Stimulated activated CD4-positive, alpha-beta T cell treated with anti-CD3 and anti-CD28 coated beads, TNF-alpha, amount 100 ng/mL, for 4 hours (primary cell): ENCODE measurements at places on chromosomes 1 and 21.

DNA sequence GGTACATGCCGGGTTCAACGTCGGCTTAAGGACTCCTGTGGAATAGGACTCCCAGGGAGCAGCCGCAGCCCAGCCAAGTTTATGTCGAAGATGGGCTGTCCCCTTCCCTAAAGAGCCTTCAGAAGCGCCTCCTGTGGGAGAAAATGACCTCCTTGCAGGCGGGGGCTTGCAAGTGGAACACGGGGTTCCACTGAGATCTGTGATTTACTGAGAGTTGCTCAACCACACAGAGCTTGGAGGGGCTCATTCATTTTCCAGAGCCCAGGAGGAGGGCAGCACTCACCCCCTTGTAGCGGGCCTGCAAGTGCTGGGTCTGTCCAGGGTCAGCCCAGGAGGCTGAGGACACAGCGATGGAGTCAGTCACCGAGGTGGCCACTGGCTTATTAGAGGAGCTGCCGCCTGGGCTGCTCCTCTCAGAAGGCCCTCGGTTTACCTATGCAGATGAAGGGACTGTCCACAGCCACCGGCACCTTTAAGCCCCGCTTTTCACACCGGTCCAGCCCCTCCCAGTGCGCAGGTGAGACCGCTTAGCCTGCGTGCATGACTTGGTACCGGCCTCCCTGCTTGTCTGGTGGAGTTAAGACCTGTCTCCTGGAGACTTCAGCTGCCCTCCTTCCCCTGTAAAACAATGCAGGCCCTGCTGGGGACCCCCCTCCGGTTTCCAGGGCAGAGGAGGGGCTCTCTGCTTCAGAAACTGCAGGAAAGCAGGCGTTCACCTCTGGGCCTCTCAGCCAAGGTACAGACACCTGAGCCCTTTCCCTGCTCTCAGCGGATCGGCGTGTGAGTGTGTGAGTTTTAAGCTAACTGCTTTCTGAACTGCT lies 57.5 kb downstream of the ATP5PO start:
- DNase-seq: no peak

- DNase-seq: no peak
These were observed 58.5 kb downstream of the TENT5C start for GRCh38 chr1:117664314-117664713.

GRCh38 chr1:84360316-84360715 lies 38.0 kb upstream of the DNASE2B start:
- no peak for DNase-seq

DNA sequence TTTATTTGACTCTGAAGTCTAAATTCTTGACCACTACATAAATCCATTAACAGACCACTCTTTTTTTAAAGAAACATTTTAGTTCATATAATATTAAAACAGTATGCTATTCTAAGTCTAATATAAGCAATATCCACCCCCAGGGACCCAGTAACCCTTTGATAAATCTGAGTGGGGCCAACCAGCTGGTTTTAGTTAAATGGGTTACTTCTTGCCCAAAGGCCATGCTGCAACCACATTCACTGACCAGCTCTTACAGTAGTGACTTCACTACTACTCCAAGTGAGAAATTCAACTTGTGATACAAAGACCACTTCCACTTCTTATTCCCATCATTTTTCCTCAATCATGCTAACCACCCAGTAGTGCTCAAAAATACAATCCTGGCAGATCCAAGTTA lies 20.5 kb downstream of the FUBP1 start:
- no peak for DNase-seq

- peak; percentile 12 for DNase-seq
These were observed 148.7 kb downstream of the ZZZ3 start for GRCh38 chr1:77533660-77534305.

GRCh38 chr1:216502528-216503162 lies 79.4 kb upstream of the USH2A start:
- no peak for DNase-seq

GRCh38 chr1:94552071-94552586 lies 10.6 kb upstream of the F3 start:
- no peak for DNase-seq

GRCh38 chr1:35080171-35080854 lies 1.1 kb downstream of the ZMYM1 start:
- DNase-seq: no peak

DNA sequence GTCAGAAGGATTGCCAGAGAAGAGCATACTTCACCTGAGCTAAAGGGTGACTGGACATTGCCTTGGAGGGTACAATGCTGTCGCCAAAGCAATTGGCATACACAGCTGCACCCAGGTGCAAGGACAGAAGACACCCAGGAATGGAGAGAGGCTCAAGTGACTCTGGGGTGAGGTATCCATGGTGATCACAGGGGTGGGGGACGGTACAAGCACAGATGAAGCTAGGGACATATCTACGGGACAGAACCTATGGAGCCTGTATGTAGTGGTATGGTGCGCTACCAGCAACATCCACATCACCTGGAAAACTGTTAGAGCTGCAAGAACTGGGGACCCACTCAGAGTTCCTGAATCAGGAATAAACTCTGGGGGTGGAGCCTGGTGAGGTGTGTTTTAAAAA lies 286.1 kb downstream of the PCP4 start:
- DNase-seq: no peak

DNA sequence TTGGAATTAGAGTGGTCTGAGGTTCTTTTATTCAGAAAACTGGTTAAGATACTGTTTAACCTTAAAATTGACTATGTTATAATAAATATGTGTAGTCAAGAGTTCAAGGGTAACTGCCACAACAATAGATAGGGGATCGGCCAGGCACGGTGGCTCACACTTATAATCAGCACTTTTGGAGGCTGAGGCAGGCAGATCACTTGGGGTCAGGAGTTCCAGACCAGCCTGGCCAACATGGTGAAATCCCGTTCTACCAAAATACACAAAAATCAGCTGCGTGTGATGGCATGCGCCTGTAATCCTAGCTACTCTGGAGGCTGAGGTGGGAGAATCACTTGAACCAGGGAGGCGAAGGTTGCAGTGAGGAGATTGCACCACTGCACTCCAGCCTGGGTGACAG lies 39.5 kb downstream of the PDC start:
- DNase-seq: no peak

DNA sequence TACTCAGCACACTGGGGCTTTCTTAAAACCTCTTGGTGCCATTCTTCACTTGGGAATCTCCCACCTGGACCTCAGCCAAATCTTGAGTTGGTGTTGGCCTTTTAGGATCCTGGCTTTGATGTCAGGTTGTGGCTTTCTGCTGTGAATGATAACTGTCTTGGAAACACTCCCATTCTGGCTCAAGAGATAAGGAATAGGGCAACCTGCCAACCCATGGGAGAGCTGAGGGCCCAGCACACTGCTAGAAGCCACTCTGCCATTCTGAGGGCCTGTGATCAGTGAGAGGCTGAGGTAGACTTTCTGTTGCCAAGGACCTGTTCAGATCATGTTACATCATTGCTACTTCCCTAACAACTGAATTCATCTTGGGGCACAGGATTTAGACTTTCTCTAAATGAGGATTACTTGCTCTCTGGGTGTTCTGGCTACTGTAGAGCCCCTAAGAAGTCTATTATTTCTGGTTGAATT lies 45.8 kb downstream of the TTC39A start:
- no peak for DNase-seq

GRCh38 chr1:100912019-100912418 lies 16.1 kb downstream of the SLC30A7 start:
- DNase-seq: no peak

DNA sequence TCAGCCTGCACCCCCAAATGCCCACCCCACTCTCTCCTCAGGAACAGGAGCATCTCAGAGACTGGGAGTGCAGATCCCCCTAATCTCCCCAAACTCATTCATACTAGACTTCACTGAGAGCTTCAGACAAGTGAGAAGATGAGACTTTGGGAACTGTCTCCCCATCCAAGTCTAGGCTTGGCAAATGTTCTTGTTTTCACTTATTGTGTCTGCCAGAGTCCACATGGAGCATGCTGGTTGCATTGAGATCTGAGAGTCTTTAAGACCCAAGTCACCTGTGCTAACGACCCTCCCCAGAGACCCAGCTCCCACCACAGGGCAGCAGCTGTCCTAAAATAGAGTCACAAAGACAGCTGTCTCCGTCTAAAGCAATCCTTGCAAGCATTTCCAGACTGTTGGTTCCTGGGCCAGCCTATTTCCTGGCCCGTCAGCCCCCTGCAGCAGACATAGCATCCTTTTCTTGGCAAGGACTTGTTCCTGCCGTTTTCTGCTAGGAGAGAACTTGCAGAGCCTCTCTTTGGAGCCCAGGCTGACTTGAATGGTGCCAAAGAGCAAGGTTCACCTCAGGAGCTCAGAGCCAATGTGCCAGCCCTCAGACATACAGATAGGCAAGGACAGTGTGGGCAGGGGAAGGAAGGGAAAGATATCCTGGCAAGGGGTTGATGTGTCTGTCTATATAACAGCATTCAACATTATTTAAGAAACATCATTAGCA lies 1.9 kb upstream of the CNTN2 start:
- DNase-seq: no peak

GRCh38 chr1:184945029-184945428 lies 29.3 kb downstream of the NIBAN1 start:
- no peak for DNase-seq

DNA sequence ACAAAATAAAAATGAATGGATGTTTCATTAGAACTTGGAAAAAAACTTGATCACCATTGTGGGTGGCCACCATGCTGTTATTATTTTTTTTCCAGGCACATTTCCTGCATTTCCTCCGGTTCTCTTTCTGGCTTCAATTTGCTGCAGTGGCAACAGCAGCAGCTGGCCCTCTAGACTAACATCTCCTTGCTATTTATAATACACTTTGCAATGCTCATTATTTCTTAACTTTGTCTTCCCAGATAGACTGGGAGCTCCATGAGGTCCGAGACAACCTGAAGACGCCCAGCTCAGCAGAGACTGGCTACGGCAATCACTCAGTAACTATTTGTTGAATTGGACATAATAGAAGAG lies 53.4 kb upstream of the ATP5PO start:
- no peak for DNase-seq

DNA sequence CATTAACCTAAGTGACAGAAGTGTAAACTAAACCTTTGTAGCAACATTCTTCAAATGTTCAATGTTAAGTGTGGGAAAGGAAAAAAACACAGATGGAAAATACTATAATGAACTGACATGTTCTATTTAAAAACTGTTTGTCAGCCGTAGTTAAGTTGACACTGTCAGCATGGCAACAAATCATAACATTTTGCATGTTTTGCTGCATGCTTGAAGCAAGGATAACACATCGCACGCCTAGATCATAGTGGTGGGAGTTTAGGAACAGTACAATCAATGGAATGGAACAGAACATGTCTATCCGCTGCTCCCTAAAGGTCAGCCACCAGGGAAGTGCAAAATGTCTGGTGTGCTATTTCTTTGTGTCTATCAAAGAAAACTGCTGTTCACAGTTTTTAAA lies 62.5 kb upstream of the ESRRG start:
- DNase-seq: no peak

GRCh38 chr1:225453797-225454648 lies 26.2 kb upstream of the LBR start:
- DNase-seq: no peak

DNA sequence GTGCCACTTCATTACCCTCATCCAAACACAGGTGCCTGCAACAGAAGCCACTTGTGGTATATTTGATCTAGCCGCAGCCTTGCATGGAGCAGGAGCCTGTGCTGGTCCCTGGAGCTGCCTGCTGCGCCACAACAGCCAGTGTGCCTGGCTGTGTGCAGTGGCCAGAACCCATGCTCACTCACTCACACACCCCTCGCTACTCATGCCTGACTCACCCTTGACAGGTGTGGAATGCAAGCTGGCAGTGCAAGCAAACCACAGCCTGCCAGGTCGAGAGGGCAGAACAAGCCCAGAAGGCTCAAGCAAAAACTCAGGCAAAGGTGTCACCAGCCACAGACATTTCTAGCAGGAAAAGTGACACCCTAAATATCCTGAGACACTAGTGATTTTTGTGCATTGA lies 1510.9 kb downstream of the KCNT2 start:
- no peak for DNase-seq

GRCh38 chr21:34526618-34527290 lies 14.7 kb upstream of the KCNE1 start:
- DNase-seq: peak; percentile 26

DNA sequence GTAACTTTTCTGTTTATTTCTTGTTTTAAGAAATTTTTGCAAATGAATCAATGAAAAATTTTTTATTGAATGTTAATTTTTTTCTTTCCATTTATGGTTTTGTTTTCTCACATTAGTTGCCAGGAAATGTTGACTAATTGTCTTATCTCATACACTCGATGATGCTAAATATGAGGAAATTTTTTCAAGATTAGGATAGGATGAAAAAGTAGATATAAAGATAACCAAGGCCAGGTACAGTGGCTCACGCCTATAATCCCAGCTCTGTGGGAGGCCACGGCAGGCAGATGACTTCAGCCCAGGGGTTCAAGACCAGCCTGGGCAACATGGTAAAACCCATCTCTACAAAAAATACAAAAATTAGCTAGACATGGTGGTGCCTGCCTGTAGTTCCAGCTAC lies 12.6 kb downstream of the LAX1 start:
- no peak for DNase-seq

GRCh38 chr1:222772996-222773379 lies 36.0 kb downstream of the FAM177B start:
- DNase-seq: no peak

GRCh38 chr1:87638636-87639035 lies 310.0 kb downstream of the LMO4 start:
- DNase-seq: no peak

- DNase-seq: no peak
These were observed 18.4 kb upstream of the REG4 start for GRCh38 chr1:119829625-119830024.

DNA sequence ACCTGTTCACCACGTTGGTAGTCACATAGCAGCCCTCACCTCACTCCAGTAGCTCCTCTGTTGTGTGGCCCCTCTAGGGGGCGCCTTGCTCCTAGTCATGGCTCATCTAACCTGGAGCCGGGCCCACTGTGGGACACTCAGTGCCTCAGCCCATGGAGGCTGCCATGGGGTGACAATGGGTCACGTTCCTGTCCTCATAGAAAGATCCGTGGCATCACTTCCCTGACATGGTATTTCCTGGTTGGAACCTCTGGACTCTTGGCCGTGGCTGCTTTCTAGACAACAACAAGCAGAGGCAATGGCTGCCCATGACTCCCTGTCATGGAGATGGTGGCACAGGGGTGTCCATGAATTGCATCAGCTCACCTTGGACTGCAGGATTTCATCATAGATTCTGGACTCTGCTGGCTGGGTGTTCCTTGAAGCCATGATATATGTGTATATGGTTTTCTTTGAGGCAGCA lies 27.5 kb upstream of the SLAMF6 start:
- DNase-seq: peak; percentile 34

DNA sequence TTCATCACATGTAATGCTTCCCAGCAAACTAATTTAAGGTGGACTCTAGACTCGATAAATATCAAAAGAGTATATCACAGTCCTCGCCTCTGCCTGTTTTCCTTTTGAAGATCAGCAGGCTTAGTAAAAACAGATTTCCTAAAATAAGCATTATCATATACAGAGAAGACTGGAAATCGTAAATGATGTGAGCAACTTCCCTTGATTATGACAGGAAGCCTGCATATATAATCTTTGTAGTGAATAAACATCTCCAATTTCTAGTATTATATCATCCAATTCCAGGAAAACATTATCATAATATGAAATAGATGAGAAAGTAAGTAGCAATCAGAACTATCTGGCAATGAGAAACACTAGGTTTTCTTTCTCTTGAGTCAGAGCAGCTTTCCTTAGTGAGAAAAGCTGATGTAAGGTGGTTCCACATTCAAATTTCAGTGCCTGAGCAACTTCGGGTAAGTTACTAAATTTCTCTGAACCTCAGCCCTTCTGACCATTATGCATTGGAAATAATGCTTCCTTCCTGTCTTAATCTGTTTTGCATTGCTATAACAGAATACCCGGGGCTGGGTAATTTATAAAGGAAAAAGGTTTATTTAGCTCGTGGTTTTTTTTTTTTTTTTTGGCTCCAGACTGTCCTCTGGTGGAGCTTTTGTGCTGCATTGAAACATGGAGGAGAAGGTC lies 12.6 kb upstream of the POU2F1 start:
- DNase-seq: no peak
